Endothelial cell of coronary artery (primary cell): ENCODE measurements at places on chromosomes 16 and 17. TPM values are rescaled to one million over a fixed set of nuclear protein-coding genes. Genes with fewer than 3 reads are reported as not detected.

Gene C1QTNF8
- total RNA-seq, result not detected in 2 replicates

Gene CRYBA1
- not detected in 2 replicates for total RNA-seq

Gene ZACN
- not detected in 2 replicates for total RNA-seq

Gene PIRT
- total RNA-seq, result not detected in 2 replicates

Gene CLDN9
- not detected in 2 replicates for total RNA-seq

Gene CHAD
- not detected in 2 replicates for total RNA-seq

Gene UBTF
- 47.6 and 55.3 TPM in 2 replicates for total RNA-seq

Gene KRTAP9-8
- total RNA-seq, result not detected in 2 replicates

Gene PRSS33
- total RNA-seq, result not detected in 2 replicates

Gene CUEDC1
- 5.5 and 7.1 TPM in 2 replicates for total RNA-seq

Gene ATP2A1
- total RNA-seq, result 0.09 and 0.56 TPM in 2 replicates

Gene CIITA
- total RNA-seq, result 0.09 TPM in 2 replicates

Gene EVI2A
- 0.36 and 0.94 TPM in 2 replicates for total RNA-seq

Gene DNAH3
- total RNA-seq, result under 0.01 TPM in 1 of 2 replicates, not detected in the other

Gene TEKT5
- total RNA-seq, result not detected in 2 replicates

Gene C16orf74
- 17.4 and 21.0 TPM in 2 replicates for total RNA-seq

Gene KLHL10
- 0.18 TPM in 1 of 2 replicates, not detected in the other for total RNA-seq

Gene PDILT
- total RNA-seq, result not detected in 2 replicates

Gene MT4
- total RNA-seq, result not detected in 2 replicates

Gene KRT24
- total RNA-seq, result not detected in 2 replicates

Gene IGF2BP1
- total RNA-seq, result 1.6 and 4.2 TPM in 2 replicates
